ENCODE measurements at places on chromosomes 3 and 15.

- H3K27ac ChIP-seq = no peak overlapping the region
- no peak overlapping the region for H3K4me3 ChIP-seq
- 0 out of 2 replicates have a peak, but pooled peaks cover 2% of the 10 kb centered on the region for H3K4me1 ChIP-seq
- H3K27me3 ChIP-seq = no peaks in the 10 kb centered on the region
- H3K36me3 ChIP-seq = no peaks in the 10 kb centered on the region
Measured at GRCh38 chr3:189985948-189986347, 134.7 kb downstream of the P3H2 start.

GRCh38 chr3:143650827-143651226, 197.4 kb downstream of the SLC9A9 start:
- no peak overlapping the region for H3K4me3 ChIP-seq
- no peaks in the 10 kb centered on the region for H3K27me3 ChIP-seq
- DNase-seq = no peak
- no peaks in the 10 kb centered on the region for H3K36me3 ChIP-seq
- H3K4me1 ChIP-seq = no peaks in the 10 kb centered on the region

- H3K27ac ChIP-seq = no peak overlapping the region
- no peaks in the 10 kb centered on the region for H3K4me1 ChIP-seq
- no peaks in the 10 kb centered on the region for H3K27me3 ChIP-seq
- H3K36me3 ChIP-seq = no peaks in the 10 kb centered on the region
- no peak for DNase-seq
Measured at GRCh38 chr3:169091196-169091823, 572.2 kb downstream of the MECOM start.

- H3K27ac ChIP-seq = no peak overlapping the region
- no peak overlapping the region for H3K4me3 ChIP-seq
- no peaks in the 10 kb centered on the region for H3K4me1 ChIP-seq
- H3K36me3 ChIP-seq = no peaks in the 10 kb centered on the region
Measured at GRCh38 chr3:24624938-24625681, 130.5 kb upstream of the THRB start.

GRCh38 chr15:24819680-24820079, 135.1 kb upstream of the SNRPN start:
- no peak overlapping the region for H3K27ac ChIP-seq
- no peaks in the 10 kb centered on the region for H3K4me1 ChIP-seq

- H3K4me3 ChIP-seq = no peak overlapping the region
- no peaks in the 10 kb centered on the region for H3K36me3 ChIP-seq
- peaks cover 7% of the 10 kb centered on the region for H3K4me1 ChIP-seq
Measured at GRCh38 chr15:85541744-85542143, 161.3 kb downstream of the AKAP13 start.

DNA sequence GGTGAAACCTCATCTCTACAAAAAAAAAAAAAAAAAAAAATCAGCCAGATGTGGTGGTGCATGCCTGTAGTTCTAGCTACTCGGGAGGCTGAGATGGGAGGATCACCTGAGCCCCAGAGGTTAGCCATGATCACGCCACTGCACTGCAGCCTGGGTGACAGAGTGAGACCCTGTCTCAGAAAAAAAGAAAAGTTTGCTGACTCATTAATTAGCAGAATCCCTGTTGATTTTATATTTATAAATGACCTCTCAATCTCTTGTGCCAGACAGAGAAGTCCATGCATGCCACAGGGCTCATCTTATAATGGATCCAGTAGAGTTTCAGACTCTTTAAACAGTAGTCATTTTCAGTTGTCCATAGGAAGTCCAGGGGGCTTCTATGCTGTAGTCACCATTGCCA, 32.9 kb downstream of the ABHD6 start:
- no peaks in the 10 kb centered on the region for H3K36me3 ChIP-seq
- H3K4me1 ChIP-seq = no peaks in the 10 kb centered on the region
- DNase-seq = no peak
- H3K4me3 ChIP-seq = no peak overlapping the region
- no peak overlapping the region for H3K27ac ChIP-seq
- no peaks in the 10 kb centered on the region for H3K27me3 ChIP-seq

GRCh38 chr15:48855501-48856440, 22.2 kb upstream of the EID1 start:
- no peak overlapping the region for H3K27ac ChIP-seq
- no peak overlapping the region for H3K4me3 ChIP-seq
- no peaks in the 10 kb centered on the region for H3K4me1 ChIP-seq
- DNase-seq = no peak

DNA sequence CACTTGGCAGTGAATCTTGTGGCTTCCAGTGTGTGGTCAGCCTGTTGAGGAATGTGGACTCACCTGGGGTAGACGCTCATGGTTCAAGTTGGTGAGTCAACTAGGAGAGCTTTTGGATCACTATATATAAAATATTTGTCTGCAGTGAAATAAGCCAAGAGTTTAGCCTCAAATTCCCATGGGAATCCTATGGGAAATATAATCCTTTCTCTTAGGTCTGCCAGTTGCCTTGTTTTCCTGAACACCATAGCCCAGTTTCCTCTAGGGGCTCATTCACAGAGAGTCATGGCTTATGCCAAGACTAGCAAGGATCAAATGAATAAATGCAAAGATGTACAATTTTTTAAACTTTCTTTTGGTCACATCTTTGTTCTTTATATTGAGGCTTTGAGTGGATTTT, 100.1 kb upstream of the NPHP3 start:
- H3K4me1 ChIP-seq = no peaks in the 10 kb centered on the region
- no peak for DNase-seq
- no peak overlapping the region for H3K4me3 ChIP-seq
- H3K36me3 ChIP-seq = no peaks in the 10 kb centered on the region
- H3K27ac ChIP-seq = no peak overlapping the region
- H3K27me3 ChIP-seq = no peaks in the 10 kb centered on the region

DNA sequence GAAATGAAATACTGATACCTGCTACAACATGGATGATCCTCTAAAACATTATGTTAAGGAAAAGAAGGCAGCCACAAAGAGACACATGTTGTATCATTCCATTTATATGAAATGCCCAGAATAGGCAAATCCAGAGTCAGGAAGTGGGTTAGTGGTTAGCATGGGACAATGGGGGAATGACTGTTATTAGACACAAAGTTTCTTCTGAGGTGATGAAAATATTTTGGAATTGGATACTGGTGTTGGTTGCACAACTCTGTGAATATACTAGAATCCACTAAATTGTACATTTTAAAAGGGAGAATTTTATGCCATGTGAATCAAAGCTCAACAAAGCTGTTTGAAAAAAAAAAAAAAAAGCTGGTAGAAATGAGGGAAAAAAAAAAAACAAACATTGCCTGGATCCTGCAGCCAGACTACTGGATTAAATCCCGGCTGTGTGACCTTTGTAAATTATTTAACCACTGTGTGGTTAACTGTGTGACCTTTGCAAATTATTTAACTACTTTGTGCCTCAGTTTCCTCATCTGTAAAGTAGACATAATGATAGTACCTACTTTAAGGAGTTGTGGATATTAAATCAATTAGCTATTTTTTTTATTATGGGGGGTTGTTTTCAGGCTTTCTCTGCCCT, 75.6 kb upstream of the PRICKLE2 start:
- DNase-seq = no peak
- H3K4me3 ChIP-seq = no peak overlapping the region
- no peaks in the 10 kb centered on the region for H3K36me3 ChIP-seq
- H3K27ac ChIP-seq = no peak overlapping the region
- no peaks in the 10 kb centered on the region for H3K27me3 ChIP-seq

DNA sequence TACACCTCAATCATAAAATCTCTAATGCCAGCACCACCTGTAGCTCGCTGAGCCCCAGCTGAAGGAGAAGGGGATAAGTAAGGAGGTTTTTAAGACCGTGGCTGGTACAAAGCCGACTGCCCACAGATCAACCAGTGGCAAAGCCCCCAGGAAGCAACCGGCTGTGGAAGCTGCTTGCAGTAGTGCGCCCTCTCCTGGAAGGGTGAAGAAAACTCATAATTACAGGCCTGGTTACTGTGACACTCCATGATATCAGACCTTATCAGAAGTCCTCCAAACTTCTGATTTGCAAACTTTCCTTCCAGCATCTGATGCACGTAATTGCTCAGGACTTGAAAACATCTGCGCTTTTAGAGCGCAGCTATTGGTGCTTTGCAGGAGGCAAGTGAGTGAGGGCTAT, 63.1 kb upstream of the MCTP2 start:
- H3K27ac ChIP-seq = no peak overlapping the region
- no peaks in the 10 kb centered on the region for H3K36me3 ChIP-seq
- no peak overlapping the region for H3K4me3 ChIP-seq
- no peaks in the 10 kb centered on the region for H3K27me3 ChIP-seq
- no peaks in the 10 kb centered on the region for H3K4me1 ChIP-seq
- DNase-seq = peak; percentile 13

GRCh38 chr3:19106307-19106706, 42.0 kb upstream of the KCNH8 start:
- H3K27ac ChIP-seq = no peak overlapping the region
- H3K27me3 ChIP-seq = no peaks in the 10 kb centered on the region
- H3K4me3 ChIP-seq = no peak overlapping the region
- H3K4me1 ChIP-seq = peaks cover 6% of the 10 kb centered on the region

DNA sequence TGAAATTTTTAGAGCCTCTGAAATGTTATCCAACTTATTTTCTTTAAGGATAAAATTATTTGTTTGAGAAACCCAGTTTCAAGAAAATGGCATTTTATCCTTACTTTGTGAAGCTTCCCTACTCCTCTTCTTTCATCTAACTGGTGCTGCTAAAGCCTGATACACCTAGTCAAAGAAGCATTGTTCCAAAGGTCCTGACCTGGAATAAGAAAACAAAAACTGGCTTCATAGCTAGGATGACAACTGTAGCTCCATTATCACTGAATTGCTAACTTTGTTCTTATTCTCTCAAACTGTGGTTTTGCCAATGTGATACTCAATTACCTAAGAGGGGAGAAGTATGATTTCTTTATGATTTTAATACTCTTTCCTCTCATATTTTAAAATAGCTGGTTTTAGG, 27.6 kb upstream of the ATP2C1 start:
- H3K36me3 ChIP-seq = no peaks in the 10 kb centered on the region
- DNase-seq = no peak
- no peak overlapping the region for H3K4me3 ChIP-seq
- H3K27ac ChIP-seq = no peak overlapping the region
- H3K4me1 ChIP-seq = no peaks in the 10 kb centered on the region
- H3K27me3 ChIP-seq = no peaks in the 10 kb centered on the region

- peaks cover 25% of the 10 kb centered on the region for H3K4me1 ChIP-seq
- H3K27ac ChIP-seq = no peak overlapping the region
- H3K27me3 ChIP-seq = no peaks in the 10 kb centered on the region
- no peaks in the 10 kb centered on the region for H3K36me3 ChIP-seq
- no peak overlapping the region for H3K4me3 ChIP-seq
- DNase-seq = no peak
Measured at GRCh38 chr3:69113536-69113935, 8.9 kb downstream of the LMOD3 start.

DNA sequence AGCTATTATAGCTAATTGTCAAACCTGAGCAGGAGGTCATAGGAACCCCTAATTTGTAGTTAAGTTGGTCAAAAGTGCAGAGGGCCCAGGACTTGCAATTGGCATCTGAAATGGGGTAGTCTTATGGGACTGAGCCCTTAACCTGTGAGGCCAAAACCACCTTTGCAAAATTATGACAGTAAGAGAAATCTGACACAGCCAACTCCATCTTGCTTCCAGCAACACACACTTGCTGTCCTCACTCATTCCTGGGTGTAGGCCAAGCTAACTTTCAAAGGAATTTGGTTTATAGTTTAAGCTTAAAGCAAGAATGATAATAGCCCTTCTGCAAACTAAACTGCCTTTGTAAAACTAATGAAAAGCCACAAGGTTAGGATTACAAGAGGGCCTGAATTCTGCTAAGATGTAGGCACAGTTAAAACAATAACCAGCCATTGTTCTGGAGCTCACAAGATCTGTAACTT, 57.6 kb upstream of the FRMD4B start:
- no peaks in the 10 kb centered on the region for H3K27me3 ChIP-seq
- H3K4me1 ChIP-seq = no peaks in the 10 kb centered on the region
- no peaks in the 10 kb centered on the region for H3K36me3 ChIP-seq
- no peak overlapping the region for H3K4me3 ChIP-seq

DNA sequence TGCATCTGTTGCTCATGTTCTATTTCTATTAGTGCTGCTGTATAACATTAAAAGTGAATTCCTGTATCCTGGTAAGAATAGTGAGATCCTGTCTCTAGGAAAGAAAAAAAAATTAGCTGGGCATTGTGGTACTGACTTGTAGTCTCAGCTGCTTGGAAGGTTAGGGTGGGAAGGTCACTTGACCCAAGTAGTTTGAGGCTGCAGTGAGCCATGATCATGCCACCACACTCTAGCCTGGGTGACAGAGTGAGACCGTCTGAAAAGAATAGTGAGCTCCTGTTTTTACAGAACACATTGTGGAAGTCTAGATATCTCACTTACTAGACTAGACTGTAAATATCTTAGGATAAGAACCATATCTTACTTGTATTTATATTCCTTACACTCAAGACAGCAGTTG, 4.6 kb downstream of the ATP11B start:
- DNase-seq = no peak
- H3K4me1 ChIP-seq = peaks cover 14% of the 10 kb centered on the region
- H3K27ac ChIP-seq = no peak overlapping the region
- H3K4me3 ChIP-seq = no peak overlapping the region
- H3K27me3 ChIP-seq = no peaks in the 10 kb centered on the region

GRCh38 chr3:150870406-150870805, 34.8 kb downstream of the MINDY4B start:
- no peaks in the 10 kb centered on the region for H3K27me3 ChIP-seq
- H3K4me1 ChIP-seq = no peaks in the 10 kb centered on the region
- no peaks in the 10 kb centered on the region for H3K36me3 ChIP-seq
- no peak overlapping the region for H3K4me3 ChIP-seq
- no peak overlapping the region for H3K27ac ChIP-seq

DNA sequence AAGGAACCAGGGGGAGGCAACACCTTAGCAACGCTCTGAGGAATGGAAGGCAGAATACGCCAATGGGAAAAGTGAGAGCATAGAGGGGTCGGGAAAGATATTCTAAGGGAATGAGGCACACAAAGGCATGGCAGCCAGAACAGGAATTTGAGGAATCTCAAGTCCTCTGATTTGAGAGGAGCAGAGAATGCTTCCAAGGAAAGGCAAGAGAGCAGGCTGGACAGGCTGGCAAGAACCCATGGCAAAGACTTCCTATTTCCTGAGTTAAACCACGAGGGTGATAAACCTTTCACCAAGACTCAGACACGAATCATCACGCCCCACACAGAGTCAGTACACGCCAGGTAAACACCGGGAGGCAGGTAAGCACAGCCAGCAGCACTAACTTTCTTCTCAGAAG, 109.8 kb downstream of the IGF2BP2 start:
- H3K4me1 ChIP-seq = no peaks in the 10 kb centered on the region
- no peak for DNase-seq
- H3K27ac ChIP-seq = no peak overlapping the region
- H3K27me3 ChIP-seq = no peaks in the 10 kb centered on the region
- H3K4me3 ChIP-seq = no peak overlapping the region
- no peaks in the 10 kb centered on the region for H3K36me3 ChIP-seq

- H3K4me3 ChIP-seq = no peak overlapping the region
- H3K4me1 ChIP-seq = peaks cover 18% of the 10 kb centered on the region
- H3K27ac ChIP-seq = no peak overlapping the region
- H3K27me3 ChIP-seq = no peaks in the 10 kb centered on the region
Measured at GRCh38 chr3:113602836-113603235, 70.5 kb downstream of the SIDT1 start.

DNA sequence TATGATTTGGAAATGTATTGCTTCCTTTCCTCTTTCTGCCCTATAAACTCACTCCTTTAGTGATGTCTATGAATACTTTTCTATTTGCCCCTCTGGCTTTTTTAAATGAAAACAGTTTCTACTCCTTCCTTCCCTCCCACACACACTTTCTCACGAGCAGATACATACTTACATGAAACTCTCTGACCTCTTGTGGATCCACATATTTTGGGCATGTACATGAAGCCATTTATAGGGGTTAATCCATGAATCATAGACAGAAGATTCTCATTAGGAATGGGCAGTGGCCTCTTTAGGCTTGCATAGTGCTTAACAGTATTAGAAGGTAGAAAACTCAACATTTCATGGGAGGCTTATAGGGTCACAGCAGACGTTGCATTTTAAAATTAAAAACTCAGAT, 24.8 kb downstream of the ANAPC13 start:
- no peaks in the 10 kb centered on the region for H3K4me1 ChIP-seq
- H3K27me3 ChIP-seq = no peaks in the 10 kb centered on the region
- DNase-seq = no peak
- no peak overlapping the region for H3K4me3 ChIP-seq
